ENCODE measurements at places on chromosomes 3 and 15. TPM values are rescaled to one million over a fixed set of nuclear protein-coding genes. Genes with fewer than 3 reads are reported as not detected.

The COLQ gene
- total RNA-seq = 9.2 TPM

- no peak overlapping the region for H3K4me3 ChIP-seq
- H3K4me1 ChIP-seq = no peaks in the 10 kb centered on the region
- no peaks in the 10 kb centered on the region for H3K27me3 ChIP-seq
- DNase-seq = no peak
- no peak overlapping the region for H3K27ac ChIP-seq
Observed at GRCh38 chr3:111823341-111823855, 35.7 kb upstream of the PHLDB2 start.

GRCh38 chr3:111963424-111963823 lies 15.4 kb upstream of the ABHD10 start:
- no peak for DNase-seq

DNA sequence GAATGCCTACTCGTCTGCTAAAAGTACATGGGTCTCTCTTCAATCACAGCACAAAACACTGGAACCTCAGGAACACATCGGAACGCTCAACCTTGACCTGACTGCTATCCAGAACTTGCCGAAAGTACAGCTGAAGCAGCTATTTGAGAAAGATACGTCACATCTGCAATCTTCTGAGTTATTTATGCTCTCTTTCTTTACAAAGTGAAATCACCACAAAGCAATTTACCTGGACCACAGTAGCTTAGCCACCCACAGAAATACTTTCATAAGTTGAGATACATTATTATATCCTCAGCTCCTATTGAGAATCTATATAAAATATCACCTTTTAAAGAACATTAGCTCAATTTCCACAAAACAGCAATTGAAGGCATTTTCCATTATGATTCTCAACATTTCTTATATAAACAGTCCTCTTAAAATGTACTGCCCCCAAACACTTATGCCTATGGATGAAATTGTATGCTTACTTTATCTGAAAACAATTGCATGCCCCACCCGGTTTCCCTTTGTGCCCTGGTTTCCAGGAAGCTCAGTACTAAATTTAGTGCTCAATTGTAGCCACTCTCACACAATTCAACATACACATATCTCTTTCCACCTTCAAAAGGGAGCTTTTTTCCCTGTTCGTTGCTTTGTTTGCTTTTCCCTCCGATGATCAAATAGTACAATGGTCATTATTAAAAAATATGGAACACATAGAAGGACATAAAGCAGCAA lies 31.8 kb downstream of the HEG1 start:
- no peaks in the 10 kb centered on the region for H3K27me3 ChIP-seq
- H3K4me3 ChIP-seq = no peak overlapping the region
- H3K36me3 ChIP-seq = no peaks in the 10 kb centered on the region
- no peaks in the 10 kb centered on the region for H3K4me1 ChIP-seq
- no peak for DNase-seq

- H3K36me3 ChIP-seq = no peaks in the 10 kb centered on the region
- peaks cover 11% of the 10 kb centered on the region for H3K4me1 ChIP-seq
- no peak for DNase-seq
- no peak overlapping the region for H3K4me3 ChIP-seq
Observed at GRCh38 chr15:71110405-71111180, 4.7 kb upstream of the THSD4 start.

- no peaks in the 10 kb centered on the region for H3K27me3 ChIP-seq
- H3K4me3 ChIP-seq = peak overlapping the region; percentile 82
- H3K36me3 ChIP-seq = peaks cover 1% of the 10 kb centered on the region
Observed at GRCh38 chr3:196712514-196713413, 587 bp downstream of the PIGX start.

GRCh38 chr15:51585986-51586385 lies 36.6 kb downstream of the DMXL2 start:
- H3K27ac ChIP-seq = no peak overlapping the region
- no peak overlapping the region for H3K4me3 ChIP-seq
- peaks cover 20% of the 10 kb centered on the region for H3K36me3 ChIP-seq
- DNase-seq = no peak
- no peaks in the 10 kb centered on the region for H3K4me1 ChIP-seq
- no peaks in the 10 kb centered on the region for H3K27me3 ChIP-seq

GRCh38 chr15:94582368-94582767 lies 351.0 kb downstream of the MCTP2 start:
- peak; percentile 28 for DNase-seq
- H3K27ac ChIP-seq = no peak overlapping the region
- H3K27me3 ChIP-seq = peaks cover 14% of the 10 kb centered on the region
- peaks cover 3% of the 10 kb centered on the region for H3K4me1 ChIP-seq
- H3K4me3 ChIP-seq = no peak overlapping the region
- no peaks in the 10 kb centered on the region for H3K36me3 ChIP-seq

DNA sequence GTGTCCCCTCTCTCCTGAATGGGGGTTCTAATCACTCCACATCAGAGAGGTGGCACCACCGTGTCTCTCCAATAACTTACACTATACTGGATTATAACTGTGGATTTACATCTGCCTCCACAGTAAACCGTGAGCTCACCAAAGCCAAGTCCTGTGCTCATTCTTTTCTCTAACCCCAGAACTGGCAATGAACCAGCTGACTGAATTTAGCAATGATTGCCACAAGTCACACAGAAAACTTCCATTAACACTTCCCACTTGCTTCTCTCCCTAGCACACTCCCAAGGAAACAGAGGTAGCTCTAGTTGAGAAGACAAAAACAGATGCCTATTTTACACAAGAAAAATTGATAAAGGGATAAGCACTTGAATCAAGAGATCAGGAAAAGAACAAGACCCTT lies 361.3 kb downstream of the ULK4 start:
- no peaks in the 10 kb centered on the region for H3K4me1 ChIP-seq
- H3K4me3 ChIP-seq = no peak overlapping the region
- H3K27ac ChIP-seq = no peak overlapping the region

GRCh38 chr3:127483902-127484591 lies 106.5 kb downstream of the TPRA1 start:
- DNase-seq = peak; percentile 7
- H3K4me1 ChIP-seq = no peaks in the 10 kb centered on the region
- no peak overlapping the region for H3K4me3 ChIP-seq
- no peaks in the 10 kb centered on the region for H3K36me3 ChIP-seq
- peaks cover 10% of the 10 kb centered on the region for H3K27me3 ChIP-seq

DNA sequence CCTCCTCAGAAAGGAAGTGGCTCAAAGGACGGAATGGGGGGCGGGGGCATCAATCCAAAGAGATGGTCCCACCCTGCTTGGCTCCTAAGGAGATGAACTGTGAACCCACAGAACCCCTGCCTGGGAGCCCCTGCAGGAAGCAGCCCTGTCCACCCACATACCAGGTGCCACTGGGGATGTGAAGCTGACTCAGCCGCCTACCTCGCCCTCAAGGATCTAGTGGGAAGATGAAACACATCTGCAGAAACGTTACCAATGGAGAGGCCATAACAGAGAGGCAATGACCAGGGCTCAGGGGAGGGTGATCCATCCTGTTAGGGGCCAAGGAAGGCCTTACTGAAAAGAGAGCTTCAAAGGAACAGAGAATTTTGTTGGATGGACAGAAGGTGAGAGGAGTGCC lies 35.1 kb downstream of the EAF1 start:
- DNase-seq = no peak
- H3K36me3 ChIP-seq = peaks cover 10% of the 10 kb centered on the region
- H3K4me3 ChIP-seq = no peak overlapping the region
- H3K27ac ChIP-seq = no peak overlapping the region
- no peaks in the 10 kb centered on the region for H3K27me3 ChIP-seq

The SLC28A2 gene
- 1.2 TPM for total RNA-seq

The PIGZ gene
- 6.0 TPM for total RNA-seq

- DNase-seq = no peak
- H3K4me1 ChIP-seq = peaks cover 25% of the 10 kb centered on the region
- peaks cover 3% of the 10 kb centered on the region for H3K36me3 ChIP-seq
- H3K4me3 ChIP-seq = no peak overlapping the region
- no peaks in the 10 kb centered on the region for H3K27me3 ChIP-seq
- no peak overlapping the region for H3K27ac ChIP-seq
Observed at GRCh38 chr3:65443739-65444446, 594.8 kb downstream of the MAGI1 start.

DNA sequence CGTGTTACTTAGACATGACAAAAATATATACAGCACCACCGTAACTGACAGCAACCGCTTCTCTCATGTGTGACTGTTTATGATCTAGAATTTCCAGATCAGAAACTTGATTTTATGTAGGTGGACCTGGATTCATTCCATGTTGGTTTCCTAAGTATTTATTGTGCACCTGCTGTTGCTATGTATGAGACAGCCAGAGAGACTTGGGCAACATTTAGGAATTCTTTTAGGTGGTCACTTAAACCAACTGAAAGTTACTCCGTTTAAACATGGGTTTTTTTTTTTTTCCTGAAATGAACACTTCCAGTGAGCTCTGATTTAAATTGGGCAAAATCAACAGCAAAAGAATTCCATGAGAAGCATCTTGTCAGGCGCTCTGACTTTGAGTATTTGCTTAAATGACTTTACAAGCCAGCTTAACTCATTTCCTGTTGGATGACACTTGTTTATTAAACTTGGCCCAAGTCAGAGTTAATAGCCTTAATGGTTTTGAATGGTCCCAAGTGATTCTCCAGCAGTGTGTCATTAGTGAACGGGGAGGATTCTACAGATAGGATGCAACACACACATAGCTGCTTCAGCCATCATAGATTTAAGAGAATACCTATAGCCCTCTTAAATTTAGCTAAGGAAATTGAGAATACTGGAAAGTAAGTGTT lies 31.8 kb downstream of the MITF start:
- no peak overlapping the region for H3K27ac ChIP-seq
- H3K36me3 ChIP-seq = no peaks in the 10 kb centered on the region
- peaks cover 6% of the 10 kb centered on the region for H3K4me1 ChIP-seq
- H3K27me3 ChIP-seq = no peaks in the 10 kb centered on the region

DNA sequence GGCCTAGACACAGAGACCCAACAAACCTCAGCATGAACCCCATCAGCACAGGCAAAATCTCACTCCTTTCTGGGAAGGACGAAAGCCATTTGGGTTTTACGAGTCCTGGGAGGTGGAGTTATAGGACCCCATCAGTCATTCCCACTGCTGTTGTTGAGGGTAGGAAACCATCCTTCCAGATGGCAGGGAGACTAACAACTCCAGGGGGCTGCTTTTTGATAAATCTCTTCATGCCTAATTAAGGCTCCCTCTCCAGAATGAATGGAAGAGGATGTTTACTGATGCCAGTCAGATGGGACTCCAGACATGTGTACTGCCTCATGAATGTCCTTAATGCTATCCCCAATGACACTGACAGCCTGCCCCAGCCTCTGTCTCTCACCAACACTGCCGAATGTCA lies 75.3 kb downstream of the ST8SIA2 start:
- peaks cover 17% of the 10 kb centered on the region for H3K27me3 ChIP-seq
- H3K36me3 ChIP-seq = peaks cover 25% of the 10 kb centered on the region
- no peak overlapping the region for H3K27ac ChIP-seq
- H3K4me3 ChIP-seq = no peak overlapping the region
- H3K4me1 ChIP-seq = no peaks in the 10 kb centered on the region

DNA sequence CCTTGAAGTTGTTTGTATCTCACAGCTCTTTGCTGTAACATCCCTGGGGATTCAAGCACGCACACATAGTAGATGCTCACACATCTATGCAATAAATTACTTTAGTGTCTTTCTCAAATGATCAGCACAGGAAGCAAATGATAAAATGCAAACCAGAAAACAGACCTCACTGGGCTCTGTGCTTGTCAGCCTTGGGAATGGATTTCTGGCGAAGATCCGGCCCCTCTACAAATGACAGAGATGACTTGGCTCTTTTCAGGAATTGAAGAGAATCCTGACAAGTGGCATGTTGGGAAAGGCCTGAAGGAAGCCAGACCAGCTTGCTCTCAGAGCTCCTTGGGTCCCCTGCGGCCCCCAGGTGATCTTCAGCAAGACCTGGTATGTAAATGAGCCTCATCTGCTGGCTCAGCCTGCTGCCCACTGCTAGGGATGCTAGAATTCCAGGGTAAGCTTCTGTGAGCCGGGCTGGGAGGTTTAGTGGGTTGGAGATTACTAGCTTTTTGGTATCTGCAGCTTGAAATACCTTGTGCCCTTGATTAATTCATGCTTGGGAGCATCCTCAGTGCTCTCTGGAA lies 54.1 kb downstream of the LPP start:
- H3K36me3 ChIP-seq = peaks cover 4% of the 10 kb centered on the region
- H3K4me1 ChIP-seq = peaks cover 18% of the 10 kb centered on the region
- H3K4me3 ChIP-seq = no peak overlapping the region
- no peaks in the 10 kb centered on the region for H3K27me3 ChIP-seq

- no peak for DNase-seq
- no peaks in the 10 kb centered on the region for H3K36me3 ChIP-seq
- H3K27ac ChIP-seq = peak overlapping the region; percentile 59
- peaks cover 7% of the 10 kb centered on the region for H3K4me1 ChIP-seq
- no peak overlapping the region for H3K4me3 ChIP-seq
Observed at GRCh38 chr3:131728898-131729642, 226.3 kb upstream of the MRPL3 start.

DNA sequence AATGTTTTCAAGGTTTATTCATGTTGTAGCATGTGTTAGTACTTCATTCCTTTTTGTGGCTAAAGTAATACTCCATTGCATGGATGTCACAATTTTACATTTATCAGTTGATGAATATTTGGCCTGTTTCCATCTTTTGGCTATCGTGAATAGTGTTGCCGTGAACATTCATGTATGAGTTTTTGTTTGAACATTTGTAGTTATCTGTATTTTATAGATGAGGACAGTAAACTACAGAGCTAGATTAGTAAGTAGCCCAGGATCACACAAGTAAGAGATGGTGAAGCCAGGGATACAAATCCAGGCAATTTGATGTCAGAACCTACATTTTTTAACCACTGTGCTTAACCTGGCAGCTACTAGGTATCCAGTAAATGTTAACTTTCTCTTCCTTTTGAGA lies 63.2 kb downstream of the ASTE1 start:
- H3K36me3 ChIP-seq = peaks cover 32% of the 10 kb centered on the region
- DNase-seq = no peak
- H3K27me3 ChIP-seq = no peaks in the 10 kb centered on the region

DNA sequence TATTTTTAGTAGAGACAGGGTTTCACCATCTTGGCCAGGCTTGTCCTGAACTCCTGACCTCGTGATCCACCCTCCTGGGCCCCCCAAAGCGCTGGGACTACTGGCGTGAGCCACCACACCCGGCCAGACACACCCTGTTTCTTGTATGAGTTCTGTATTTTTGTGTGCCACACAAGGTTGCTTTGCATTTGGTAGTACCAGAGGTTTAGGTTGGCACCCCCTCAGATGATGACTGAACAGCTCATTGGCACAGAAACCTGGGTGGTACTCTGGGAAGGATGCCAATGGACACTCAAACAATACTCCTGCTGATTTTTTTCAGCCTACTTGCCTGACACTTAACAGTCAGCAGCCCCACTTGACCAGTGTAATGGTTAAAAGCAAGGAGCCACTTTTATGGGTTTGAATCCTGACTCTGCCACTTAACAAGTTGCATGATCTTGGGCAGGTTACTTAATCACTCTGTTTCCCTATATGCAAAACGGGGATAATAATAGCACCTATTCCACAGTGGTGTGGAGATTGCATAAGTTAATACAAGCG lies 39.2 kb upstream of the BCL2A1 start:
- no peaks in the 10 kb centered on the region for H3K36me3 ChIP-seq
- H3K4me3 ChIP-seq = no peak overlapping the region
- H3K27me3 ChIP-seq = no peaks in the 10 kb centered on the region

The SUSD5 gene
- 1.1 TPM for total RNA-seq

- no peaks in the 10 kb centered on the region for H3K4me1 ChIP-seq
- no peak overlapping the region for H3K27ac ChIP-seq
- no peak for DNase-seq
- peaks cover 39% of the 10 kb centered on the region for H3K27me3 ChIP-seq
- H3K36me3 ChIP-seq = no peaks in the 10 kb centered on the region
Observed at GRCh38 chr15:100349321-100349695, 7.5 kb upstream of the ADAMTS17 start.
